HAP-1 (cell line): ENCODE measurements at places on chromosomes 2 and 18.
A peak's percentile ranks its signal among the peaks of the same experiment; 100 is the strongest.

DNA sequence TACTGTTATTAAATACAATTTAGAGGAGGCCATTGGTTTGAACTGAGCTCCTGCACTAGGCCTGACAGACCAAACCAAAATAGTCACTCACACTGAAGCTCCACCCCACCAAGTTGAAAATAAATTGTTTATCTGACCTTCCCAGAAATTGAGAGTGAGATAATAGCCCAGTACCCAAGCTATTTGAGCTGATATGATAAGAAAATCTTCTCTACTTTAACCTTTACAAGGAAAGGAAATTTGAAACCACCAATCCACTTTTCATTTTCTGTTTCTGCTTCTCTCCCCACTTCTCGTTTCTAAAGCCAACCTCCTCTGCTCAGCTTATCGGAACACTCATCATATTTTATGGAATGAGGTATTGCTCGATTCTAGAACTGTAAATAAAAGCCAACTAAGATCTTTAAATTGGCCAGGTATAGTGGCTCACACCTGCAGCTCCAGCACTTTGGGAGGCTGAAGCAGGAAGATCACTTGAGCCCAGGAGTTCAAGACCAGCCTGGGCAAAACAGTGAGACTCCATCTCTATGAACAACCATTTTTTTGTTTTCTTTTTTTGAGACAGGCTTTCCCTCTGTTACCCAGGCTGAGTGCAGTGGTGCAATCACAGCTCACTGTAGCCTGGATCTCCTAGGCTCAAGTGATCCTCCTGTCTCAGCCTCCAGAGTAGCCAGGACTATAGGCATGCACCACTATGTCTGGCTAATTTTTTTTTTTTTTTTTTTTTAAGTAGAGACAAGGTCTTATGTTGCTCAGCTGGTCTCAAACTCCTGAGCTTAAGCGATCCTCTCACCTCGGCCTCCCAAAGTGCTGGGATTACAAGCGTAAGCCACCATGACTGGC is 13.3 kb upstream of the GALM start:
- DNase-seq = no peak

- no peak for DNase-seq
Measured at GRCh38 chr2:73235315-73236028, 1.4 kb downstream of the CCT7 start.

GRCh38 chr2:9573013-9573720 is 17.5 kb upstream of the ADAM17 start:
- DNase-seq = no peak

DNA sequence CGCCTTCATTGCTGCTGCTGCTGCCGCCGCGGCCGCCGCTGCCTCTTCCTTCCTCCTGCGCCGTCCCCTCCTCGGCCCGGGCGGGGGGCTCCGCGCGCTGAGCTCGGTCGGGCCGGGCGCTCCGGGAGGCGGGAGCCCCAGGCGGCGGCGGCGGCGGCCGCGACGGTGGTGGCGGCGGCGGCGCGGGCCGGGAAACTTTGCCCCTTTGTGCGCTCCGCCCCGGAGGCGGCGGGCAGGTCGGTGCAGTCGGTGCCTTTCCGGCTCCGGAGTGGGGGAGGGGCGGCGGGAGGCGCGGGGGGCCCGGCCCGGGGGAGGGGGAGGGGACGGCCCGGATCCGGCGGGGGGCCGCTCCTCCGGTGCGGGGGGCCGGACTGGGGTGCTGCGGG is 205 bp downstream of the TET3 start:
- DNase-seq = peak; percentile 67

- DNase-seq = no peak
Measured at GRCh38 chr2:79977792-79978191, 326.8 kb downstream of the LRRTM1 start.

- DNase-seq = no peak
Measured at GRCh38 chr2:189521699-189522434, 58.7 kb downstream of the SLC40A1 start.

DNA sequence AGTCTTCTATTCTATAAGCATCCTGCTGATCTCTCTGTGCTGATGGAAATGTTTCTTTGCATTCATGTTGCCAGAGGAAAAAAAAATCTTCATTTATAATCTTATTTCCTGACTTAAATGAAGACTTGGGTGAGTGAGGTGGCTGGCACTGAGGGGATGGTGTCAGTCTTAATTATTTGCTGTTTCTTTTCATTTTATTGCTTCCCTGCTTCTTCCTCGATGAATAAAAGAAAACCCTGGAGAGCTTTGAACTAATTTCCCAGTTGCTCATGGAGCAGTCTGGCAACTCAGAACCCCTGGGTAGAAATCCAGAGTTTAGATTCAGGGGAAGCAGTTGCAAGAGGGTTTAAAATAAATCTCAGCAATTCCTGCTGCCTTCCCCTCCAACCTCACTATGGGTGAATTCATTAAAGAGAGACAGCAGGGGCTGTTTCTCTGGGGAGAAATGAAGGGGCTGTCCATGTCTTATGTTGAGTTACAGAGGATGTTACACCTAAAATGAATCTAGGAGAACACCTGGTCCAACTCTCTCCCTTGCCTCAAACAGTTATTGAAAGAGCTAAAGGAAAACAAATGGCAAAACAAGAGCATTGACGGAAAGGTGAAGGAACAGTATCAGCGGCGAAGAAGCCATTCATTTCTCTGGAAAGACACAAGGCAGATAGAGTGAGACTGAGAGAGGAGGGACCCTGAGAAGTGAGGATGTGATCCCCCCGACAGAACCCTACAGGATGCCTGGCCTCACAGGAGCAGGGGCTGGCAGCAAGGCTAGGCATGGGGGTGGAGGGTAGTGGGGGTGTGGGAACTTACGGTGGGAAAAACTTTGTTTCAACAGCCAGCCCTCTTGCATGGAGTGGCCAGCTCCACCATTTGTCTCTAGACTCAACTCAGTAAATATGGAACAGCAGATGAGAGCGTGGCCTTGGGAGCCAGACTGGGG is 41.0 kb downstream of the SP110 start:
- DNase-seq = no peak

DNA sequence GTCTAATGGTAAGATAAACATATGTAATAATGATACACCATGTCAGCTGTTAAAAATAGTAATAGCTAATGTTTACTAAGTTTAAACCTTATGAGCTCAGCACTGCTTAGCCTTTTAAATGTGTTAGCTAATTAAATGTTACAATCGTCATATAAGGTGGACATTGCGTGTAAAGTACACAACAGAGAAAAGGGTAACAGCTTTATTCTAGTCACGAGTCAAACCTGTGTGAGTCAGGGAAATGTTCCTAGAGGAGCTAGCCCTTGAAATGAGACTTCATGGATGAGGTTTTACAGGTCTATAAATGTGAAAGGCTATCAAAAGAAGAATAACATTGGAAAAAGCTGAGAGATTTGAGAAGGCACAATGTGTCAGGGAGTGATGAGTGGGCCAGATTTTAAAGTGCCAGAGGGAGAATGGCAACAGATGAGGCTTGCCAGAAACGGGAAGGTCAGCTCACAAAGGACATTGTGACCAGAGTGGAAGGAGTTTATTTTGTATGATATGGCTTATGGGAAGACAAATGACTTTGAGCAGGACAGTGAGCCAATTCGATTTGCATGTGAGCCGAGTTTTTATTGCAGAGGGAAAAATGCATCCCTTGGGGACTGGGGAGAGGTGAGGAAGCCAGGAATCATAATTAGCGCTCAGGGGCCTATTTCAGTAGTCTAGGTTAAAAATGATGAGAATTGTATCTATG is 276.3 kb downstream of the CTNNA2 start:
- DNase-seq = no peak

DNA sequence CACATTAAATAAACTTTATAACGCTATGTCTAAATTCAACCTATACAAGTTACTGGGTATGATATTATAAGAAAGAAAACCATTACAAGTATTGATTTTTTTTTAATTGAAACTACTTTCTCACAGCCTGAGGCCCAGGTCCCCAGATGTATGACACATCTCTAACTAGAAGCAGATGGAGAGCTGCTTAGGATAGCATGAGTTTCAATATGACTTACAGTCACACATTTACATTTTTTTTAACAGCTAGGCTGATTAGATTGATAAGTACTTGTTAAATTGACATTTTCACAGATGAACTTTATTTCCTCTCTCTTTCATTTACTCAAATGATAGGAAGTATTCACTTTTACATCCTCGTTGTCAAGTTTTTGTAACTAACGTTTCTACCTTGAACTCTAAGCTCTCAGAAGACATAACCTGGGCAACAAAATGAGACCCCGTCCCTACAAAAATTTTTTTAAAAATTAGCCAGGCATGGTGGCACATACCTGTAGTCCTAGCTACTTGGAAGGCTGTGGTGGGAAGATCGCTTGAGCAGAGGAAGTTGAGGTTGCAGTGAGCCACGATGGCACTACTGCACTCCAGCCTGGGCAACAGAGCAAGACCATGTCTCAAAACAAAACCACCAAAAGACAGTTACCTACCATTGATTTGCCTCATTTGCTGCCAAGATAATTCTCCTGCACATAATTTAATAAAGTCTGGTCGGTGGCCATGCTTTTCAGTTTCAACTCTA is 52.4 kb downstream of the STK39 start:
- no peak for DNase-seq
